ENCODE measurements at places on chromosomes 3 and 15.

GRCh38 chr3:127700406-127700805, 27.7 kb downstream of the ABTB1 start:
- DNase-seq: no peak
- no peak overlapping the region for H3K4me3 ChIP-seq
- H3K36me3 ChIP-seq: no peaks in the 10 kb centered on the region
- no peaks in the 10 kb centered on the region for H3K4me1 ChIP-seq
- no peak overlapping the region for H3K27ac ChIP-seq
- H3K27me3 ChIP-seq: peaks cover 8% of the 10 kb centered on the region

DNA sequence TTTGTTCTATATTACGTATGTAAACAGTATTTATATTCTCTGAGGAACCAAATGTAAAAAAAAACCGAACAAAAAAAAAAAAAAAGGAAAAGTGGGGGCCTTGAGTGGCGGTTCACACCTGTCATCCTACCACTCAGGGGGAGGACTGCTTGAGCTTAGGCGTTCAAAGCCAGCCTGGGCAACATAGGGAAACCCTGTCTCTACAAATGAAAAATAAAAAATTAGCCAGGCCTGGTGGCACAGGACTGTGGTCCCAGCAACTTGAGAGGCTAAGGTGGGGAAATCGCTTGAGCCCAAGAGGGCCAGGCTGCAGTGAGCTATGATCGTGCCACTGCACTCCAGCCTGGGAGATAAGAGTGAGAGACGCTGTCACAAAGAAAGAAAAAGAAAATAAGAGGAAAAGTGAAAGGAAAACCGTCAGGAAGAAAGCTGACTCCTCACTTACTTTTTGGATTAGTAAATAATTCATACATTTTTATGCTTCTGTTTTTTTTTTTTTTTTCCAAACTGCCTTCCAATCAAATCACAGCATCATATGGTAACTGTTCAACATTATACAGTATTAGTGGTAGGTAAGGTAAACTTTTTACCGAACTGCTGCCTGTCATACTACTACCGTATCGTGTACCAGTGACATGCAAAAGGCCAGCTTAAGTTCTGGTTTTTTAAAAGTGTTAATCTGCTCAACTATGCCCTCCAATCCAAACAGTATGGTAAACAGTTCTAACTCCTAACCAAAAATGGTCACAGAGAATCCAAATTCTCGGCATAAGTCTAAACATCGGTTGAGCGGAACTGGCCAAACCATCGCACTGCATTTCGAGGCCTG, 1.2 kb downstream of the PHC3 start:
- DNase-seq: no peak
- H3K27ac ChIP-seq: peak overlapping the region; percentile 90
- H3K4me3 ChIP-seq: peak overlapping the region; percentile 99
- H3K36me3 ChIP-seq: peaks cover 19% of the 10 kb centered on the region
- H3K27me3 ChIP-seq: no peaks in the 10 kb centered on the region

- no peak overlapping the region for H3K27ac ChIP-seq
- no peak for DNase-seq
- peaks cover under 1% of the 10 kb centered on the region for H3K4me1 ChIP-seq
- no peak overlapping the region for H3K4me3 ChIP-seq
- H3K36me3 ChIP-seq: no peaks in the 10 kb centered on the region
These were observed 73.4 kb downstream of the HMCES start for GRCh38 chr3:129352045-129352444.

DNA sequence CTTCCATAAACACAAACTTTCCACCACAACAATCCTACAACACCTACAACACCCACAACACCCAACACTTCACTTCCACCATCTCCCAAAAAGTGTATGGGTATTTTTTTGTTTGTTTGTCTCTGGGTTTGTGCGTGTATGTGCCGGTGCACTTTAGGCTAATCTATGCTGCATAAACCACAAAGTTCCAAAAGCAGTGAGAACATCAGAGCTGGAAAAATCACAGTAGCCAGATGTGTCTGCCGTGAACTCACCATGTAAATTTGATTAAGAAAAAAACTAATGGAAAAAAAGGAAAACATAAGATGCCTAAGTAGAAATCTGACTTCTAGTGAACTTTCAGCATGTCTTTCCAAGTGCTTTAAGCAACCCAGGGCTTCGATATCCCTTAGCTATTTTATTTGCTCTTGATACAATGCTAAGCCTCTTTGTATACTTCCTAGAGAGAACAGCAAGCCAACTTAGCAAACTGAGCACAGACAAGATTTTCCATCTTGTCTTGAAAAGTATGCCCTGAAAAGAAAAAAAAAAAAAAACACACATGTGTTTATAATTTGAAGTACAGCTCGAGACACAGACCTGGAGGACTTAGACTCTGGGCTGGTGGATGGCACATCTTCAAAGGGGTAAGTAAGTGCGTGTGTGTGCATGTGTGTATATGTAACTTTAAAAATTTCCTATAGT, 91.4 kb downstream of the WWTR1 start:
- H3K36me3 ChIP-seq: peaks cover 2% of the 10 kb centered on the region
- H3K4me1 ChIP-seq: no peaks in the 10 kb centered on the region
- H3K4me3 ChIP-seq: no peak overlapping the region
- DNase-seq: no peak
- H3K27ac ChIP-seq: no peak overlapping the region

- H3K4me3 ChIP-seq: no peak overlapping the region
- peaks cover 2% of the 10 kb centered on the region for H3K36me3 ChIP-seq
- no peak for DNase-seq
- H3K4me1 ChIP-seq: no peaks in the 10 kb centered on the region
- H3K27ac ChIP-seq: no peak overlapping the region
These were observed 34.6 kb downstream of the POLR2M start for GRCh38 chr15:57741089-57741488.

GRCh38 chr3:153070511-153070868, 91.5 kb upstream of the RAP2B start:
- peaks cover 2% of the 10 kb centered on the region for H3K4me1 ChIP-seq
- H3K4me3 ChIP-seq: no peak overlapping the region
- no peaks in the 10 kb centered on the region for H3K27me3 ChIP-seq

- H3K4me1 ChIP-seq: peaks cover 17% of the 10 kb centered on the region
- H3K27ac ChIP-seq: no peak overlapping the region
- no peak for DNase-seq
- no peak overlapping the region for H3K4me3 ChIP-seq
These were observed 325.4 kb downstream of the UACA start for GRCh38 chr15:70437882-70438451.

GRCh38 chr3:8599146-8599545, 45.5 kb downstream of the SSUH2 start:
- H3K4me3 ChIP-seq: no peak overlapping the region
- no peak overlapping the region for H3K27ac ChIP-seq
- H3K4me1 ChIP-seq: peaks cover 1% of the 10 kb centered on the region
- DNase-seq: no peak
- peaks cover 7% of the 10 kb centered on the region for H3K27me3 ChIP-seq

- H3K27me3 ChIP-seq: peaks cover 13% of the 10 kb centered on the region
- H3K27ac ChIP-seq: no peak overlapping the region
- no peaks in the 10 kb centered on the region for H3K4me1 ChIP-seq
- DNase-seq: no peak
- H3K4me3 ChIP-seq: no peak overlapping the region
These were observed 82.6 kb downstream of the LRRK1 start for GRCh38 chr15:101001796-101002195.

- H3K36me3 ChIP-seq: peaks cover 13% of the 10 kb centered on the region
- no peak overlapping the region for H3K27ac ChIP-seq
- no peak for DNase-seq
- H3K4me1 ChIP-seq: peaks cover 9% of the 10 kb centered on the region
These were observed 44.5 kb downstream of the LIMD1 start for GRCh38 chr3:45639044-45639392.

- no peak for DNase-seq
- no peaks in the 10 kb centered on the region for H3K36me3 ChIP-seq
- no peak overlapping the region for H3K4me3 ChIP-seq
- H3K27ac ChIP-seq: no peak overlapping the region
These were observed 228.8 kb upstream of the PEX5L start for GRCh38 chr3:180265551-180265950.

GRCh38 chr3:126180477-126181397, at the start of gene ALDH1L1:
Gene ALDH1L1 (minus strand): TSS chr3:126180586. CDS start chr3:126160979, 19,607 bp downstream.
- H3K27me3 ChIP-seq: peaks cover 44% of the 10 kb centered on the region
- peak within 1 kb of the TSS; percentile 79 for H3K4me3 ChIP-seq
- H3K27ac ChIP-seq: peak within 1 kb of the TSS; percentile 92
- no peaks in the 10 kb centered on the region for H3K36me3 ChIP-seq

DNA sequence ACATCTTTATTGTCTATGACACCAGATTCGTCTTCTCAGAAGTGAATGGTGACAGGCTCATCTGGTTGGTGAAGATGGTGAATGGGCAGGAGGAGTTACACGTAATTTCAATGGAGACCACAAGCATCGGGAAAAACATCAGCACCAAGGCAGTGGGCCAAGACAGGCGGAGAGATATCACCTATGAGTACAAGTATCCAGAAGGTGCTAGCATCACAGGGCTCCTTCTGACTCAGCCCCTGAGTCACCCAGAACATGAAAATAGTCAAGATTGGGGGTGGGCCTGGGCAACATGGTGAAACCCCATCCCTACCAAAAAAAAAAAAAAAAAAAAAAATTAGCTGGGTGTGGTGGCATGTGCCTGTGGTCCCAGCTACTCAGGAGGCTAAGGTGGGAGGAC, 32.6 kb downstream of the TGM4 start:
- no peak overlapping the region for H3K4me3 ChIP-seq
- H3K36me3 ChIP-seq: no peaks in the 10 kb centered on the region
- H3K27me3 ChIP-seq: no peaks in the 10 kb centered on the region

DNA sequence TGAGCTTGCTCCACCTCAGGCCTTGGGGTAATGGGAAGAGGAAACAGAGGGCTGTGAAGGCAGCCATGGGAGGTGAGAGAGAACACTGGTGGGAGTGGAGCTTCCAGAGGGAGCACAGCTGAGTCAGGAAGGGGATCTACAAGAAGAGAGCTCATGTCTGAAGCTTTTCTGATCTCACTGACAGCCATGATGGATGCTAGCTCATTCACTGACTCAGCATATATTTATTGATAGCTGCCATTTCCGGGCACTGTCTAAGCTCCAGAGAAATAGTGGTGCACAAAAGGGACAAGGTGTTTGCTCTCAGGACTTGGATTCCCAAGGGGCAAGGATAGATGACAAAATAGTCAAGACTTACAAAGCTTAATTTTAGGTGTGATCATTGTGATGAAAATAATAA, 218.8 kb downstream of the CLSTN2 start:
- H3K4me3 ChIP-seq: no peak overlapping the region
- no peaks in the 10 kb centered on the region for H3K4me1 ChIP-seq
- no peak for DNase-seq
- no peak overlapping the region for H3K27ac ChIP-seq

- peaks cover 27% of the 10 kb centered on the region for H3K36me3 ChIP-seq
- no peaks in the 10 kb centered on the region for H3K4me1 ChIP-seq
- no peak for DNase-seq
- no peak overlapping the region for H3K4me3 ChIP-seq
- H3K27me3 ChIP-seq: no peaks in the 10 kb centered on the region
- no peak overlapping the region for H3K27ac ChIP-seq
These were observed 7.6 kb upstream of the PLA2G4F start for GRCh38 chr15:42163947-42164550.

DNA sequence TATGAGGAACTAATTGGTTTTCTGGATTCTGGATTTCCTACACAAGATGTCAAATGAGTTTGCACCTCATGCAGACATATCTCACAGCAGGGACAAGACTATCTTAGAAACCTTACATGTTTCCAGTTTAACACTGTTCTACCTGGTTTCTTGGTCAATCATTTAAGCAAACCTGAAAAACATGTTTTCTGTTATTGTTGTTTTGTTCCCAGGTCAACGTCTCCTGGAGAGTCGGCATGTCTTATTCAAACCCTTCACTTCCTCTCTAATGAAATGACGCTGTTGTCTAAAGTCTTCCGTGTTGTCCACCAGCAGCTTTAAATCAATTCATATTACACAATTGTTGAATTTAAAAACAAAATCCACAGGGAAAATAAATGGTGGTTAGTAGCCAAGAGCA, 150.9 kb downstream of the CNTN3 start:
- H3K27me3 ChIP-seq: no peaks in the 10 kb centered on the region
- no peaks in the 10 kb centered on the region for H3K36me3 ChIP-seq
- no peak for DNase-seq
- H3K27ac ChIP-seq: peak overlapping the region; percentile 33
- no peak overlapping the region for H3K4me3 ChIP-seq
- H3K4me1 ChIP-seq: peaks cover 9% of the 10 kb centered on the region

DNA sequence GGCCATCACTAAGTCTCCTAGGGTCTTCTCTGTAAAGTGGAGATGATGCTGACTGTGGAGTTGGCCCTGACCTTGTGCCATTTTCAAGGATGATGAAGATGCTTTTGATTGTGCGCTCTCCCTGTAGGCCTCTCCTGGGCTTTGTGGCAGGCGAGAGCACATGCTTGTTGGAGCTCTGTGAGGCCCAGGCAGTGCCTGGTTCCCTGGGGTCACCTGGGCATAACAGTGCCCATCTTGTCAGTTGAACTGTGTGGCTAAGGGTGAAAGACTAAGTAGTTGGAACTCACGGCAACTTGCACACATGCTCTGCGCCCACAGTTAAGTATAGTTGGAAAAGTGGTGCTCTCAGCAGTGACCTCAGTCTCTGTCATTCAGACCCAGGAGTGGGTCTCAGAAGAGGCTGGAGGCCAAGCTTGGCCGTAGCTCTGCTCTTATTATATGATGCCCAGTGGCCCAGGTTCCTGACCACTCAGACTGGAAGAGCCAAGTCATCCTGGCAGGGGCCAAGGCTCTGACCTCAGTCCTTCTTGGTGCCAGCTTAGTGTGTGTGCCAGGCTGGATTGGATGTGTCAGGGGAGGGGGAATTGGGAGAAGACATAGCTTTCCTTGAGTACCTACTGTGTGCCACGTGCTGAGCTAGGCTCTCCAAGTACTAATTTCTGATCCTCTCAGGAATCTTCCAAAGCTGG, 154.6 kb downstream of the EEFSEC start:
- H3K27me3 ChIP-seq: peaks cover 11% of the 10 kb centered on the region
- no peak overlapping the region for H3K27ac ChIP-seq
- peaks cover 3% of the 10 kb centered on the region for H3K4me1 ChIP-seq
- peaks cover 2% of the 10 kb centered on the region for H3K36me3 ChIP-seq
- no peak for DNase-seq

GRCh38 chr3:139771331-139771730, 93.6 kb upstream of the NMNAT3 start:
- H3K4me1 ChIP-seq: peaks cover 27% of the 10 kb centered on the region
- DNase-seq: no peak
- peaks cover 2% of the 10 kb centered on the region for H3K27me3 ChIP-seq
- H3K36me3 ChIP-seq: no peaks in the 10 kb centered on the region
